ENCODE measurements at places on chromosomes 13 and 19.

GRCh38 chr19:7515645-7516151 is at the start of gene ZNF358:
Gene ZNF358, plus strand, starts transcription at chr19:7516103. Its CDS starts 3,140 bp downstream, at chr19:7519243.
- peak; percentile 94 for DNase-seq

DNA sequence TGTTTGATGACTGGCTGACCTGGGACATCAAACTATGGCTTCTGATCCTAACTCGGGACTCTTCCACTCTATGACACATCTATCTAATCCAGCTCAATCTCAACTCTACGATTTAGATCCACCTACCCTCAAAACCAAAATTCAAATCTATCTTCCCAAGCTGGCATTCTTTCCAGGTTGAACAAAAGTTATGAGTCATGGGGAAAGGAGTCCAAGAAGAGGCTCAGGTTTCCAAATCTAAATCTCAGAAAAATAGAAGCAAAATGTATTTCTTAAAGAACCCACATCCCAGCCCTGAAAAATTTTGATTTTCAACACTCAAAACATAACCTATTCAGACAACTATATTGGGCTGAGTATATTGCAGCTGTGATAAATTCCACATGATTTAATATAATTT is 143.9 kb upstream of the IPO5 start:
- DNase-seq, result no peak

DNA sequence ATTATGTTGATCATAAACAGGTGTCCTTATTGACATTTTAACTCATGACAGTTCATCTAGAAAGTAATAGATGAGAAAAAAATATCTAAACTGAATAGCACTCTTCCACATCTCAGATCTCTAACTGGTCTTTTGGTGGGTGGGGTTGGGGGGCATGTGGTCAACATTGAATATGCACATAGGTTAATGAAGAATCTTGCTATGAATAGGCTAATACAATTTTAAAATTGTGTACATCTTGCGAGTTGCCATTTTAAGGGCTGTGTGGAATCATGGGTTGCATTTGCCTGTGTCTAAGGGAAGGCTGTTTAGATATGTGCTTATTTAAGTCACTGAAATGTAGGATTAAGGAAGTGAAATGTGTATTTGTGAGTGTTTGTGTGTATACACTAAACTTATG is 346.0 kb downstream of the ITGBL1 start:
- DNase-seq, result no peak

GRCh38 chr19:53389571-53389970 is 5.4 kb upstream of the ZNF765 start:
- no peak for DNase-seq

DNA sequence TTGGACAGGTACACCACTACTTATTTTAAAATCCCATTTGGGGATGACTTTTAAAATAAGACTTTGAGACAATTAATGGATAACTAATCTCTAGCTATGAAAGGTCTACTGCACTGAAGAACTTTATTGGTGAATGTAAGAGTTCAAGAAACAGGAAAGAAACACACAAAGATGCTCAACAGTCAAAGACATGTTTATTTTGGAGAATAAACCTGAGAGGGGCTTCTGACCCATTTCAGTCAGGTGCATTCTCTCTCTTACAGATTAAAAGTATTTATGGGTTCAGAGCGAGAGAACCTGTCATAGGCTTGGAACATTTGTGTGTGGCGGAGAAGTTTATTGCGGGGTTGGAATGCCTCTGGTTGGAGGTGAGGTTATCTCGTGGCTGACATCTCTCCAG is 94.3 kb upstream of the USP29 start:
- DNase-seq, result no peak

- DNase-seq, result no peak
These were observed 5.0 kb upstream of the CCDC194 start for GRCh38 chr19:17398902-17399527.

GRCh38 chr13:110528371-110528770 is 33.2 kb downstream of the RAB20 start:
- no peak for DNase-seq

GRCh38 chr13:37640499-37640898 is 41.9 kb upstream of the POSTN start:
- DNase-seq, result peak; percentile 26

GRCh38 chr19:33797802-33798671 is 1.4 kb downstream of the KCTD15 start:
- peak; percentile 88 for DNase-seq
